ENCODE measurements at places on chromosomes 4 and X.

DNA sequence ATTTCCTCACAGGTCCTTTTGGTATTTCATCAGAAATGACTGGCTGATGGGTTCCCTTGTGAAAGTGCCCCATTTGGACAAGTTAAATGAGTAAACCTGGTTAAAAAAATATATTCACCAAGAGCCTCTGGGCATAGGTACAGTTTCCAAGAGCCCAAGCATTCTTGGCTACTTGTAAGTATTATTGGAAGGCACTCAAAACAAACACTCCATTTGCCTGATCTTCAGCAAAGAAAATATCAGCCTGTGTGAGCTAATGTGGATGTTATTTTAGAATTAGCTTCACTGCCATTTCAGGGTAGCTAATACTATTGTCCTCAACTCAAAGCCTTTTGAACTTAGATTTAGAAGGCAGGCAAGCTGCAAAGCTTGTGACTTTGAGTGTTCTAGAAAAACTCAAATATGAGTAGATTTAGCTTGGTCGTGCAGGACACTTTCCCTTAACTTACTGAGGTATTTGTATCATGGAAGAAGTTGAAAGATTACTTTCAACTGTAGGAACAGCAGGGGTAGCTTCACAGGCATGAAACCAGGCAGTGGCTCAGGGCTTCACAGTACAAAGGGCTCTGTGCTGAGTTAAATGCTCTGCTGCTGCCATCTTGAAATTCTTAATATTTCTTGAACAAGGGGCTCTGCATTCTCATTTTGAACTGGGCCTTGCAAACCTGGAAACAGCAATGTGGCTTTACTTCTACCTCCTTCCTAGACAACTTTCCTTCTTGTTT, 177.2 kb downstream of the AMELX start:
- no peak for DNase-seq

DNA sequence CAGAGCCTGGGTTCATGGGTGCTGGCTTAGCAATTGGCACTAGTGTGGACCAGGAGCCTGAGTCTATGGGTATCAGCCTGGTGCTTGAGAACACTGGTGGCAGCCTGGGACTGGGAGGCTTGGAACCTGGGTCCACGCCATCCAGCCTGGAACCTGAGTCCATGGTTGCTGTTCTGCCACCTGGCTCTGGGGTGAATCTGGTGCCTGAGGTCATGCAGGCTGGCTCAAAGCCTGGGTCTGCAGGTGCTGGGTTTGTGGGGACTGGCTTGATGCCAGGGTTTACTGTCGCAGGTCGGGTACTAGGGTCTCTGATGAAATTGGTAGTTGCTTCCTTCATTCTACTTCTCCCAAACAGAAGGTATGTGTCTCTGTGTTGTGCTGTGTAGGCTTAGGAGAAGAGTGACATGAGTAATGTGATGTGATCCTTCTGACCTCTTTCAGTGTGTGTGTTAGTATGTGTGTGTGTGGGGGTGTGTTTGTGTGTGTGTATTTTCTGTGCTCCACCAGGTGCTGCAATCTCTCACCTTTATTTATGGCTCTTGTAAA, 517.0 kb upstream of the EPHA5 start:
- DNase-seq, result no peak

DNA sequence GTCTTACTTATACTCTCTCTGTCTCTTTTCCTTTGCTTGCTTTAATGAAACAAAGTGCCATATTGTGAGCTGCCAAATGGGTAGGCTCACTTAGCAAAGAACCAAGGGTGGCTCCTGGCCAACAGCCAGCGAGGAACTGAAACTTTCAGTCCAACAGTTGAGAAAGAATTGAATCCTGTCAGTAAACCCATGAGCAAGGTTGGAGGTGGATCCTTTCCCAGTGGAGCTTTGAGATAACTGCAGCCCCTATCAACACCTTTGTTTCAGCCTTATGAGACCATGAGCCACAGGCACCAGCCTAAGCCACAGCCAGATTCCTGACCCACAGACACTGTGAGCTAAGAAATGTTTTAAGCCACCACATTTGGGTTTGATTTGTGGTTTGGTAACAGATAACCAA, 362.2 kb downstream of the PDGFC start:
- no peak for DNase-seq

DNA sequence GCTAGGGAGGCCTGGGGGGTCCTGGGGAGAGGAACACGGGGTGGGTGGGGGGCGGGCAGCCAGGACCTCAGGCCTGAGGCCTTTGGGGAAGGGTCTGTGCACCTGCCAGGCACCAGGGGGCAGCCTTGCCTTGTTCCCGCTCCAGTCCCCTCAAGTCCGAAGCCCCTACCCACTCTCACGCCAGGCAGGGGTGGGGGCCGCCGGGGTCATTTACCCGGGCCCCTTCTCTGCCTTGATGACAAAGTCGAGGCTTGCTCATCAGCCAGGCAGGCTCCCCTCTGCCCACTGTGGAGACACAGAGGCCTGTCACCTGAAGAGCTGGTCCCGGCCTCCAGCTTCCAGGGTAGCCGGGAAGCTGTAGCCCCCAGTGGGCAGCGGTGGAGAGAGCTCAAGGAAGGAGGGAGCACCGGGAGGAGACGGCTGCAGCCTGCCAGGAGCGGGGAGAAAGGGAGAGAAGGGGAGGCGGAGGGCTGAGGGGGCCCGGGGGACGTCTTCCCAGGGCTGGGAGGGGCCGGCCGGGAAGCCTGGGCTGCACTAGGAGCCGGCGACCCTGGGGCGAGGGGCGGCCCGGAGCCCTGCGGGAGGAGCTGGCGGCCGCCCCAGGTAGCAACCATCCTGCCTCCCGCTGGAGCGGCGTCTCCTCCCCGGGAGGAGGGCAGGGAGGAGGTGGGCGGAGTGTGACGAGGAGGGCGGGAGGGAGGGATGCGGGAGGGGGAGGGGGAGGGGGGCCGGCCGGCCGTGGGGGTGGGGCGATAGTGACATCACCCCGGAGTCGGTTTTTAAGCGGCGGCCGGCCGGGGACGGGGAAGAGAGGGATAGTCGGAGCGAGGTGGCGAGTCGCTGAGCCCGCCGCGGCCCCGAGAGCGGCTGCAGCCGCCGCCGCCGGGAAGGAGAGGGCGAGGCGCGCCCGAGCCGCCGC, at the start of gene SLC6A8:
Gene SLC6A8, plus strand, starts transcription at position 806 of the 919 bp plus-strand sequence. CDS start 649 bp downstream, outside the sequence.
- no peak for DNase-seq

GRCh38 chrX:31071725-31072124, at the start of gene FTHL17:
TSS of gene FTHL17 (minus strand) at chrX:31072041. CDS start at chrX:31071953, 88 bp downstream.
- no peak for DNase-seq

- no peak for DNase-seq
Observed at GRCh38 chr4:7434766-7435150, at the start of gene PSAPL1. TSS of gene PSAPL1 (minus strand) at chr4:7434930. CDS start at chr4:7434879, 51 bp downstream.

DNA sequence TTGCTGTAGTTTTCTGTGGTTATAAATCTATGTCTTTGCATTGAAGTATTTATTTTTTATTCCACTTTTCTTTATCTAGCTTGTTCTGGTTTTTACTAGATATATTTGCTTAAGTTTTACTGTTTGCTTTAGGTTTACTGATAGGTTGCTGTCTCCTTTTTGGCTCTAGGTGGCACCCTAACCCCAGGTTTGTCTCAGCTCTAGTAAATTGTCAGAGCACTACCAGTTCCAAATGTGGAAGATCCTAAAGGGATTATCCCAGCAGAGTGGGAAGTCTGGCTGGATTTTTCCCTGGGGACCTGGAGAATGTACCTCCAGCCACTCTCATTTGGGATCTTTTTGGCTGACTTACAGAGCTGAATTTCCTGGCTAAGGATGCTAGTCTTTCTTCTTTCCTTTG, 106.1 kb downstream of the PBDC1 start:
- peak; percentile 35 for DNase-seq

- DNase-seq, result no peak
Observed at GRCh38 chrX:68681443-68681941, 34.0 kb downstream of the STARD8 start.
